ENCODE measurements at places on chromosomes 2 and 18.
A peak's percentile ranks its signal among the peaks of the same experiment; 100 is the strongest.

DNA sequence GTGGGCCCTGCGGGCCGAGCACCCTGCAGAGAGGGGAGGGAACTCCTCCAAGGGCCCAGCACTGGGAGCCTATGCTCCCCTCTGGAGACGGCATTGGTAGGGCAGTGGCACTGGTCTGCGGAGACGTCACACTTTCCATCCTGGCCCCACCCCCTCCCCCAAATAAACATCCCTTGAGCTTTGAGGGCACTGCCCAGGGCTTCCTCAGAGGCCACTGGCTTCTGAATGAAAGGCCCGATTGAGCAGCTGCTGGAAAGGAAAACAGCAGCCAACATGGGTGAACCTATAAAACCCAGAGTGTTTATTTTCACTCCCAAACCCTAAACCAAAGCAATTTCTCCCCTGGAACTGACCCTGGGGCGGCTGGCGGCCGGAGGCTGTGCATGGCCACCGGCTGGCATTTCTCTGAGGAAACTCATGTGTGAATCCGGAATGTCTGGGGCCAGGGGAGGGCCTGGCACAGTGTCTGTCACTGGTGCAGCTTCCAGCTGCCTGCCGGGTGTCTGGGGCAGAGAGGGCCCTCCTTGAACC lies 138.9 kb downstream of the DYSF start:
- DNase-seq = no peak

DNA sequence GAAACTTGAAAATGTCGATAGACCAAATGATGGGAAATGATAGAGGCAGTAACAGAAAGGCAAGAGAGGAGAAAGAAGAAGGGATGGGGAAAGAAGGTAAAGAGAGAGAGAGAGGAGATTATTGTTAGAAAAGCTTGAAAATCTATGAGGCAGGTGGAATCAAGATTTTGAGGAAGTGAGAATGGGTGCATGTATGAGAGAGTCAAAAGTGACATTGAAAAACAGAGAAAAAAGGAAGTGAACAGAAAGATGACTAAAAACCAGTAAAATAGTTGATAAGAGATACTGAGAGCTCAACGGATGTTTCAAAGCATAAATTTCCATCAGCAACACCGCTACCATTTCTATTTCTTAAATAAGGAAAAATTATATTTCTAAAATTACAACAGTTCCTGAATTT lies 327.4 kb upstream of the CWC22 start:
- DNase-seq = no peak

DNA sequence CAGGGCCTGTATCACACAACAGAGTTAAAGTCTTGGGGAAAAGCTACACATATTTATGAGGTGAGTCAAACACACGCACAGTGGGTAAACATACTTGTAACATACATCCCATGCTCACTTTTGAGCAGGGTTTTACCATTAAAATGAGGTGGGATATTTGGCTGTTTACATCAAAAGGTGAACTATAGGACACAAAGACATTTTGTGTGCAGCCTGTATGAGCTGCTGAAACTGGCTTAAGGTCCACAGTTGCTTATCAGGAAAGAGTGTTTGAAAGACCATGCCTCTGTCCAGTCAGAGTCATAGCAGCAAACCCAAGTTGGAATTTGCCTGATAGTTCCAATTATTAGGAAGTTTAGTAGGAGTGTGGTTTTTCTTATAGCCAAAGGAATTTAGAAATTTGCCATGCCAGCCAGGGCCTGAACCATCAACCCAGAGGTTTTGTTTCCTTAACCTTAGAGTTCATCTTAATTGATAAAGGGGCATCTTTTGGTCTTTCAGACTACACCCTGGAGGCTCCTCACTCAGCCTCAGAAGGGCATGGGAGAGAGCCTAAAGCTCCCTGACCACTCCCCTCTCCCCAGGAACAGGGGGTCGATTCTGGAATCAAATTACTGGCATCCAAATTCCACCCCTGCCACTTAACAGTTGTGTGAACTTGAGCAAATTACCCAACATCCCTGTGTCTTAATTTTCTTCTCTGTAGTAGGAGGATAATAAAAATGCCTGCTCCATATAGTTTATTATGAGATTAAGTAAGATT lies 29.9 kb upstream of the L3MBTL4 start:
- no peak for DNase-seq

DNA sequence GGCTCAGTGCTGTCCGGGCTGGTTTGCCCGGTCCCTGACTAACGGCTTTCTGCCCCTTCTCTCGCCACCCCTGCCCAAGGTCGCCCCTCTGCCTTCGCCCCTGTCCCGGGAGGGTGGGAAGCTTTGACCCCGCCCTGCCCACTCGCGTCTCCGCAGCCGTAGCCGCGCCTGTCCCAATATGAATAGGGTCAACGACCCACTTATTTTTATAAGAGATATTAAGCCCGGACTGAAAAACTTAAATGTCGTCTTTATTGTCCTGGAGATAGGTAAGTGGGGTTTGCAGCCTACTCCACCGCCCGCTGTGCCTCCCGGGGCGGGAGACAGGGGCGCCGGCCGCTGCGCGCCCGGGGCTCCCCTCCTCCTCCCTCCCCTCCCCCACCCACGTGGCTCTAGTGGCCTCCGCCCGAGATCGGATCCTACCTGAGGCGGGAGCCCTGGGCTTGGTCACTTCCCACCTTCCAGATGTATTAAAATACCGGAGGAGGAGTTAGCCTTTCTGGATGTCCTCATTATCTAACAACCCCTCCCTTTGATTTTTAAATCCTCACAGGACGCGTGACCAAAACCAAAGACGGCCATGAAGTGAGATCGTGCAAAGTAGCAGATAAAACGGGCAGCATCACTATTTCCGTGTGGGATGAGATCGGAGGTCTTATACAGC lies 633 bp downstream of the NABP1 start:
- DNase-seq = peak; percentile 29

Measured in activated naive CD4-positive, alpha-beta T cell (primary cell).